ENCODE measurements at places on chromosomes 3 and 15.

- peak; percentile 69 for DNase-seq
These were observed 54.5 kb upstream of the GOLGA6B start for GRCh38 chr15:72599855-72600464.

DNA sequence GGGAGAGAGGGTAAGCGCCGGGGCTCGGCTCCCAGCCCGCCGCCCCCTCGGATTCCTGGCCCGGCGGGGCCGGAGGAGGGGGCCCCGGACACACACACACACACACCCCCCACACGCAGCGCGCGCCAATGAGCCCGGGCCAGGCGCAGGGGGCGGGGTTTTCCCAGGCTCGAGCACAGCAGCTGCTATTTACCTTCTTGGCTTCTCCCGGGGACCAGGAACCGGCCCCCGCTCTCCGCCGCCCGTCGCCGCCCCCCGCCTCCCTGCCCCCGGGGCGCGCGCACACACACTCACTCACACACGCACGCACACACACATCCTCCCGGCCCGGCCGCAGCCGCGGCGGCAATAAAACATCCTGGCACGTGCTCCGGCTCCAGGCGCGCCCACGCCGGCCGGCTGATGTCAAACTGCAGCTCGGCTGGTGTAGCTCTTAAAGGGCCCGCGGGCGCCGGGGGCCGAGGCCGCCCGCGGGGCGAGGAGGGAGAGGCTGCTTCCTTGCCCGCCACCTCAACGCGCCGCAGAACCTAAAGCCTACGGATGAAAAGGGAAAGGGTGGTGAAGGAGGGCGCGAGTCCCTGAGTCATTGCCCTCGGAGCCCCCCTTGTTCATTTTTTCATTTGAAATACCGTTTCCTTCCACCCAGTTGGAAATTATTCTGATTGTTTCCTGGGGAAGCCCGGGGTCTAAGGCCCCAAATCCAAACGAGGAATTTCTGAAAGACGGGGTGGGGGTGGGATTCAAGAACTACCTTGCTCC lies 1.0 kb upstream of the HES1 start:
- peak; percentile 98 for DNase-seq

DNA sequence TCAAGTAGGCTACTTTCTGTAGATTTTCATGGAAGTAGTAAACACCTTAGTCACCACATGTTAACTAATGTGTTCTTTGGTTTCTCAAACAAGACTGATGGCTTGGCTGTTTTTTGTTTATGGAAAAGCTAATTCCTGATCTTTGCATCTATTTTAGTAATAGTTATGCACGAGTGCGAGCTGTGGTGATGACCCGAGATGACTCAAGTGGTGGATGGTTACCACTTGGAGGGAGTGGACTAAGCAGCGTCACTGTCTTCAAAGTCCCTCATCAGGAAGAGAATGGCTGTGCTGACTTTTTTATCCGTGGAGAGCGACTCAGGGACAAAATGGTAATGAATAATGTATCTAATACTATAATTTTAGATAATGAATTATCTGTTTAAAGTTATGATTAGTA lies 46.6 kb downstream of the SPRED1 start:
- peak; percentile 40 for DNase-seq

DNA sequence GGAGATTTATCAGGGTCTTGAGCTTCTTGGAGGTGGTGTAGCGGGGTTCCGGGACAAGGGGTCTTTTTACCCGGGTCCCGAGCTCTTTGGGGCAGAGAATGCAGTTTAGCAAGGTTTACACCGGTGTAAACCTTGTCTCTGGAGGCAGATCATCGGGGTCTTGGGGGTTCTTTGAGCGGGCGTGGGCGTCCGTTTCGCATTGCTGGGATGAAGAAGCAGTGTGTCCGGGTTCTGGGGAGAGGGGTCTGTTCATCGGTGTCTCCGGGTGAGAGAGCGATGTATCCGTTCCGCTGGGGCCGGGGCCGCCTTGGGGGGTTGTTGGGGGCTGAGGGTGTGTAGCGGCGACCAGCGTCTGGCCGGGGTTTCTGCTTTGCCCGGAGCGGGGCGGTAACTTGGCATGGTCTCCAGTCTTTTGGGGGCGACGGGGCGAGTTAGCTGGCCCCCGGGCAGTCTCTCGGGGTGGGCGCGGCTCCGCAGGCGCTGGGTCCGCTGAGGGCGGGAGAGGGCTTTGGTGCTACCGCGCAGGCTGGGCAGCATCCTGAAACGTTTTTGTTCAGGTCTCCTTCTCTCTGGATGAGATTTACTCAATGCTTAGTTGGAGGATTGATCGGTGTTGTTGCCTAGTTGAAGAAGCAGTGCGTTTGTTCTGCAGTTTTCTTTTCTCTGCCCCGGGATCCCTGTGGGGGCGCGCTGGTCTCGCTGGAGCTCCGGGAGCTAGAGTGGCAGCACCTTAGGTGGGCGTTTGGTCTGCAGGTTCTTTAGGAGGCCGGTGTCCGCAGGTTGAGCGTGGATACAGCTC lies 843 bp downstream of the GLCE start:
- DNase-seq = peak; percentile 60

DNA sequence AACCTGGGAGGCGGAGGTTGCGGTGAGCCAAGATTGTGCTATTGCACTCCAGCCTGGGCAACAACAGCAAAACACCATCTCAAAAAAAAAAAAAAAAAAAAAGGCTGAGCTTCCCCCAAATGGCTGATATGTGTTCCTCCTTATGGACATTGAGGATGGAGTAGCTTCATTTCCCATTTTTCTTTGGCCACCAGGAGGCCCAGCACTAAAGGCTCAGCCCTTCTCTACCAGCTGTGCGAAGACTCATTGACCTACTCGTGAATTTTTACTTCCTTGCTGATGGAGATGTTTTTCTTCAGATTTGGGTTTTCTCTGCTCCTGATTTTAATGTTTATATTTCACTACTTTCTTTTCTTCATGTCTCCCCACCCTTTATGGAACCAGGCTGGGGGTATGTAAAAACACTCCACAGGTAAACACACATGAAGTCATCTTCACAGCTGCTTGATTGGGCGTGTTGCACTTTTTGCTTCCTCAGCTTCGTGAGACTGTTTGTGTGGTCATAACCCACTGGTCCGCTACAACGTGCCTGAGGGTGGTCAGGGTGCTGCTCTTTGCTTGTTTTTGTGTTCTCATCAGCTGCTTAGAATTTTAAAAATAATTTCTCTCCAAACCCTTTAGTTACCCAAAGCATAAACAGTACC lies 13.5 kb downstream of the SEMA4B start:
- no peak for DNase-seq

GRCh38 chr15:41487381-41487780 lies 6.3 kb upstream of the ITPKA start:
- no peak for DNase-seq

- DNase-seq = no peak
These were observed 259.4 kb downstream of the RORA start for GRCh38 chr15:60969658-60970057.

DNA sequence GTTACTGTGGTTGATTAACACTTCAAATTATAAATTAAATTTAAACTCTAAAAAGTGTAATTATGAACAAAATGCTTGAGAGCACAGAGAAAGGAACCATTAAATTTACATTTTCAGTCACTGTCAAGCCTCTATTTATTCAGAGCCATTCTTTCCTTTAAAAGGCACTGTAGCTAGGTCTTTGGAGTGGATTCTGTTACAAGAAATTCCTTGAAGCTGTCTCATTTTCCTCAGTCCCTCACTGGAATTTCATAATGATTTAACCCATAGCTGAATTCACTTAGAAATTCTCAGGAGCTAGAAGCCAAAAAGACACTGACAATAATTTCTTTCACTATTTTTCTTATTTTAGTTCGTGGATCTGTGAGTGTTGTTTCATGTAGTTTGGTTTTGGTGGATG lies 81.2 kb upstream of the TCF12 start:
- peak; percentile 58 for DNase-seq

DNA sequence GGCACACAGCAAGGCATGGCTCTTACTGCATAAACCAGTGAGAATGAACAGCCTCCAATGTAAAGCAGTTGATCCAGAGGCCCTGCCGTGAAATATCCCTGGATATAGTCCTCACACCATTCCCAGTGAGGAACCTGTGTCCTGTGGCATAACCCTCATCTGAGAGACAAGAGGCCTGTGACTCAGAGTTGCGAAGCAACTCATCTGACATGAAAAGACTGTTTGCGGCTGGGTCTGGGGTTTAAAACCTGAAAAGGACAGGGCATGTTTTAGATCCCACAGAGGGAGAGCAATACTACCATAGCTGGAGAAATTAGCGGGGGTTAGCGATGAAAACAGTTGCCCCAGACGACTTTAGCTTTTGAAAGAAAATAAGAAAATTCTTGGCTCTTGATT lies 165.3 kb upstream of the BHLHE40 start:
- peak; percentile 35 for DNase-seq

DNA sequence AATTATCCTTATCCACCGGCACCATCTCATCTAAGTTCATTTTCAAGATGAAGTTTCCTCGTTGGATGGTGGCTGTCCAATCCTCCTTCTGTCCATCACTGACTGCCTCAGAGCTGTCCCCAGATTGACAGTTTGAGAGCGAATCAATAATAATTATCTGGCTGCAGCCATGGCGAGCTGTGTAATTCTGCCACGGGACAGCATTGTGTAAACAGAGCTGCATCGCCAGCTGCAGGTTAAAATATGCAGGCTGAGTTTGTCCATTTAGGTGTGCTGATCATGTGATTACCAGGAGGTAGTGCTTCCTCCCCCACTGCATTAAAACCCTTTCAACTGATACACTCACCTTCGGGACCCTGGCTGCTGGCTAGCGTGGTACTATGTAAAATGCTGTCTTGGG lies 461.9 kb upstream of the ONECUT1 start:
- DNase-seq = no peak

DNA sequence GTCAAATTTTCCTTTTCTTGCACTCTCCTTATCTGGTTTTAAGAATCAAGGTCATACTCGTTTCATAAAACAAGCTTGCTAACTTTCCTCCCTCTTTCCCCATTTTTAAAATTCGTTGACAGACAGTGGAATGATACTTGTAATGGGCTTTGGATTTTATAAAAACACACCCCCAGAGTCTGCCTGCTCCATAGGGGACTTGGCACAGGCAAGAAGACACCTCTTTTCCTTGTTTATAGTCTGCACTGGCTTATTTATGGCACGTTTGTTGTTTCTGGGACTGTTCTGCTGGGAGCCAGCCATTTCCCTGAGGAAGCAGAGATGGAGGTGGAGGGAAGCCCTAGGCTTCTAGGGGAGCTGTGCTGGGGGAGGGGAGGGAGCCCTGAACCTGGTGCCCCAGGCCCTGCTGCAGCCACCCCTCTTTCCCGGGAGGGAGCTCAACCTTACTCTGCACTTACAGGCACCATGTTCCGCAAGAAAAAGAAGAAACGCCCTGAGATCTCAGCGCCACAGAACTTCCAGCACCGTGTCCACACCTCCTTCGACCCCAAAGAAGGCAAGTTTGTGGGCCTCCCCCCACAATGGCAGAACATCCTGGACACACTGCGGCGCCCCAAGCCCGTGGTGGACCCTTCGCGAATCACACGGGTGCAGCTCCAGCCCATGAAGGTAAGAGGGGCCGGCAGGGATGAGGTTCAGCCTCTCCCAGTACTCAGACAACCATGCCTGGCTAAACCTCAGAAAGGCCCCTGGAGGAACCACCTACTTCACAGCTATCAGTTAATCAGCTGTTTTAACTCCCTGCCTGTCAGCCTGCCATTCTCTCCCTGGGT lies 18.3 kb downstream of the ANKRD63 start:
- DNase-seq = no peak

- DNase-seq = peak; percentile 33
These were observed 129.1 kb downstream of the RAP2B start for GRCh38 chr3:153291059-153291685.

DNA sequence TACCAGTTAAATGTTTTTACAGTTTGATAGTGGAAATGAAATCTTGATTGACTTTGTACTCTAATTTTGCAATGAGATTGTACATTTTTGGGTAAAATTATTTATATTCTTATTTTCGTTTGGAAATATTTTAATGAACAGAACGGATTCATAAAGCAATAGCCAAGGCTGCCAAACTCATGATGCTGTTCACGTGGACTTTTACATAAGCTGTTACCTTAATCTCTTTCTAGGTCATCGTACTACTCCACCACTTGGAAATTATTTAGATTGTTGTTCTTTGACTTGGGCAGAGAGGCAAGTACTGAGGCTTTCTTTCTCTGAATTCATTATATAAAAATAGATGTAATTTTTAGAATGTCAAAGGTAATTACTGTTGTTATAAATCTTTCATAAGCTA lies 16.2 kb downstream of the SYNPR start:
- no peak for DNase-seq

DNA sequence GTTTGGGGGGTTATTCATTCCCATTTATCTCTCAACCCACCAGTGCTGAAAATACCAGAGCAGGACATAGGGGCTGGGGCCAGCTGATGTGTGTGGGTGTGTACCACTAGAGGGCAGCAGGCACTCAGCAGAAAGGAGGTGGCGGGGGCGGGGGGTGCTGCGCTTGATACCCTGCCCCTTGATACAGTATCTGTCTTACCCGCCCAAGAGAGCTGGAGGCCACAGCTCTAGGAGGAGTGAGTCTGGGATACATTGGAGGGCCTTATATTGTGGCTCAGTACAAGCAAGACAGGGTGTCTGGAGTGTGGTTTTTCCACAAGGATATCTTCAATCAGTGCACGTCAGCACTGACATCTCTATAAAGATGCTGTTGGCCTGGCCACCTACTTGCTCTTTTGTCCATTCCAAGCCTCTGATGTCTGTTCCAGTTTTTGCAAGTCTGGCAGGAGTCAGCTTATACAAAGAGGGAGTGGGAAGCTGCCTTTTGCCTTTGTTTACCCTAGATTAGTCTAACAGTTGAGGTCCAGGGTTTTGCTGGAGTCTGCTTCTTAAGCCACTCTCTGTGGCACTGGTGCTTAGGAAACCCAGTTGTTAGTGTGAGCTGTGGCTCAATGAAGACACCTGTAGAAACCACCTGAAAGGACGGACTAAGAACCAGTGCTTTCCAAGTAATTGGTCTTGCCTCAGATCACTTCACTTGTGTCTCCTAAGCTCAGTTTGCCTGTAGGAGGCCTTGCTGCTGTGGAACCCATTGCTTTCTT lies 1.5 kb upstream of the RBM15B start:
- peak; percentile 74 for DNase-seq
